ENCODE measurements at places on chromosomes 16 and 17.

DNA sequence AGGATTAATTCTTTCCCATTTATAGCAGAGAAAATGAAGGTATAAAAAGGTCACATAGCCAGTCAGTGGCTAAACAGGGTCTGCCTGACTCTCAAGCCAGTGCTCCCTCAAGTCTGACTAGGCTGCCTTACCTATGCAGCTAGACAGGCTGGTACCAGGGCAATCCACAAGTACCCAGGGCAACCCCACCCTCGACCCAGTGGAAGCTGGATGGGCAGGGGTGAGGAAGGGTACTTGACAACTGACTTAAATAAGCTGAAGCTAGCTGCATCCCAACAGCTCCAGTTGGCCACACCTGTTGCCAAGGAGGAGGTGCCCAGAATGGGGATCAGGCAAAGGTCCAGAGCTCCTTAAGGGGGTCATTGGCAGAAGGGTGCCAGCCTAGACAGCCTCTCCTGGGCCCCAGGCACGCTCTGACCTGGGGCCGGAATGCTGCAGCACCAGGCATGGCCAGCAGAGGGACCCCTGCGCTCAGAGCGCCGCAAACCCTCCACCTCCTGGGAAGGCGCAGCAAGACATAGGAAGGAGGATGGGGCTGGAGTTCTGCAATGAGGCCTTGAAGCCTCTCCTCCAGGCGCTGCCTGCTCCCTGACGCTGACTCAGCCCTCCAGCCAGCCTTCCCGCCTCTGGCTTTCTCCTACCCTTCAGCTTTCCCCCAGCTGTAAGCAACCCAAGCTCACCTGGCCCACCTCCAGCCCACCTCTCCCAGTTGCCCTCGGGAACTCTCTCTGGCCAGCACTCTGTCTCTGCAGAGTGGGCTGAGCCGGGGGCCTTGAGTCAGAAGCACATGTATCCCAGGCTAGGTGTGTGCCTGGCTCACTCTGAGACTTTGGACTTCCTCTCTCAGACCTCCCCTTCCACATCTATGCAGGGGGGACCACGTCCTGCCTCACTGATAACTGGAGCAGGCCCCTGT lies 28.8 kb downstream of the MPP2 start:
- DNase-seq: peak; percentile 85
- H3K36me3 ChIP-seq: no peaks in the 10 kb centered on the region
- no peak overlapping the region for H3K27ac ChIP-seq
- H3K27me3 ChIP-seq: no peaks in the 10 kb centered on the region

DNA sequence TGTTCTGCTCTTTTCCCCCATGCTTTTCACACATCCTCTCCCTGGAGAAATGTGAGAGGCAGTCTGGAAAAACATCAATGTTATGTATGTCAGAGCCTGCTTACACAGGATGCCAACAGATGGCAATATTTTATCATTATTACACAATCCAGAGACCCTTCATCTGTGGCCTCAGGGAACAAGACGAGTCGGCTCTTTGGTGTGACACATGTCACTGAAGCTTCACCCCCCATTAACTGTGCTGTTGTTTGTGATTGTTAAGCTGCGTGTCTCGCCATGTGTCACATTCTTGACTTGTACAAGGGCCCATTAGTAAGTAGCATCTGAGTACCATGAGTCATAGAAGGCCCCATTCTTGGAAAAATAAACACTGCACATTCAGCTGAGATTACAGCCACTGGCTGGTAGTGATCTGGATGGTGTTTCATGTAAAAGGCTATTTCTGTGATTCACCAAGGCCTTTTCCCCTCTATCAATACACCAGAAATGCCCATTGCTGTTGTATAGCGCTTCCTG lies 682.1 kb upstream of the SOX9 start:
- H3K4me3 ChIP-seq: no peak overlapping the region
- DNase-seq: no peak
- H3K36me3 ChIP-seq: no peaks in the 10 kb centered on the region
- no peak overlapping the region for H3K27ac ChIP-seq

DNA sequence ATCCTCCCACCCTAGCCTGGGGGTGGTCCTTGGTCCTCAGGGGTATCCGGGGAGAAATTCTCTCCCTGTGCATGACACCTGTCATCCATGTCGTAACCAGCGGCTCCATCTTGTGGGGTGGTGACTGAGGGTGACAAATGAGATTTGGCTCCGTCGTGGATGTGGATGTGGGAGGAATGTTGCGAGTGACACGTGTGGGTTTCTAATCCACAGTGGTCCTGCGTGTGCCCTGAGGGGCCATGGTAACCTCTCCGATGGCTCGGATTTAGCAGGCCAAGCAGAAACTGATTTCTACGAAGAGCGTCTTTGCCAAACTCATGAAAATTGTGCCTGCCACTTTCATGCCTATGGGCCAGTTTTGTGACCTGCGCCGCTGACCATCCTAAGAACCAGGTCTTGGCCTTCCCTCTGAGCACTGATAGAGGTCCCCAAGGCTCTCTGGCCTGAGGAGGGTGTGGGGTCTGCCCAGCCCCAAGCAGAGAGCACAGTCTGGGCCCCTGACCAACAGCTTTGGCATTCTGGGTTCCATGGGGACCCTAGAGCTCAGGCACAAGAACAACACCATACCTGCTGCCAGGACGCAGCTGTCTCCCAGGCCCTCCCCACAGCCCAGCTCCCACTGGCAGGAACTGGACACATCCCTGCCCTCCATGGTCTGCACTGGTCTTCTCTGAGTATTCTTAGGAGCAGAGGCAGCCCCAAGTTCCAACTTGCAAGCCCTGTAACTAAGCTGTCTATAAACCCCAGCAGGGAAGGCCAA lies 79.0 kb downstream of the AMFR start:
- H3K4me3 ChIP-seq: no peak overlapping the region
- no peaks in the 10 kb centered on the region for H3K4me1 ChIP-seq
- H3K27me3 ChIP-seq: no peaks in the 10 kb centered on the region
- DNase-seq: no peak

DNA sequence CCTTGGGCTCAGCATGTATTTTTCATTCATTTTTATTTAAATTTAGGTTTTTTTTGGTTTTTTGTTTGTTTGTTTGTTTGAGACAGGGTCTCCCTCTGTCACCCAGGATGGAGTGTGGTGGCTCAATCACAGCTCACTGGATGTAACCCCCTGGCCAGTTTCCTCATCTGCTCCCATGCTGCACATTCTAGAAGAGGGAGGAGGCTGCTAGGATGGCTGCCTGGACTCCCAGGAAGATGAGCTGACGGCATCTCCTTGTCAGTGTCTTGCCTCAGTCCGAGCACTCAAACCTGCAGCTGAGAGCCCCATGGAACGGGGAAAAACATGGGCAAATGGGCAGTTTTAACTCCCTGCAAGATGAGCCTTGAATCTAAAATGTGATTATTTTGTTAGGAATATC lies 7.5 kb downstream of the MEAK7 start:
- no peak for DNase-seq
- H3K36me3 ChIP-seq: peaks cover 16% of the 10 kb centered on the region
- no peak overlapping the region for H3K27ac ChIP-seq
- no peak overlapping the region for H3K4me3 ChIP-seq
- no peaks in the 10 kb centered on the region for H3K4me1 ChIP-seq

DNA sequence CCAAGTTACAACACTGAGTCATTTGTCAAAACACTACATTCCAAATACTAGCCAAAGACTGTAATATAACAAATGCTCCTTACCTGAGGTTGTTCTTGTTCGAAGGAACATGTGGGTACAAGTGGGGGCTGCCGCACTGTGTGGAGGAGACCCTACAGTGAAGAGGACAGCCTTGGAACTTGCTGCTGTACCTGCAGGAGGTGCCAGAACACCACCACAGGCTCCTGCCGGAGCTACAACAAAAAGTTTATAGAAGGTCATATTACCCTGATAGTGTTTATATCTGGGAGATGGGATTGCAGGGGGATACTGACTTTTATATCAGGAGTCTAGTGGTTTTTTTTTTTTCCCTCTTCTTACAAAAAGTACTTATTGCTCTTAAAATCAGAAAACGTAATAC lies 37.8 kb upstream of the ALDH3A1 start:
- H3K27ac ChIP-seq: no peak overlapping the region
- no peaks in the 10 kb centered on the region for H3K4me1 ChIP-seq
- H3K27me3 ChIP-seq: no peaks in the 10 kb centered on the region
- no peaks in the 10 kb centered on the region for H3K36me3 ChIP-seq
- peak; percentile 46 for DNase-seq
- no peak overlapping the region for H3K4me3 ChIP-seq

GRCh38 chr17:50123649-50124349 lies 6.2 kb downstream of the SAMD14 start:
- H3K27me3 ChIP-seq: no peaks in the 10 kb centered on the region
- H3K4me1 ChIP-seq: no peaks in the 10 kb centered on the region
- no peak overlapping the region for H3K4me3 ChIP-seq
- no peaks in the 10 kb centered on the region for H3K36me3 ChIP-seq
- H3K27ac ChIP-seq: no peak overlapping the region

GRCh38 chr16:64903770-64904169 lies 218.1 kb downstream of the CDH11 start:
- no peak overlapping the region for H3K4me3 ChIP-seq
- DNase-seq: no peak
- H3K27ac ChIP-seq: no peak overlapping the region

DNA sequence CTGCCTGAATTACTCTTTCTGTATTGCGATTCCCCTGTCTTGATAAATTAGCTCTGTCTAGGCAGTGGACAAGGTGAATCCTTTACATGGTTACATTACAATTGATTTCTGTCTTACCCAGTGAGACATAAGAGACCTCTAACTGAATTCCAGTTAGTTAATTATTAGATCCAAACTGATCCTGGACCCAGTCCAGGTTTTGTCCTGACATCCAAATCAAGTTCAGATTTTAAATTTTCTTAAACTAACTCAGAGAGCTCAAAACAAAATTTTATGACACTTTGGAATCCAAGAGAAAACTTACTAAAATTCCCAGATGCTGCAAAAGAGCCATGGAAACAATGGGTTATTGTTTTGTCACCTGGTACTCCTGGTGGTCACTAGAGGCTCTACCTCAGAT lies 2166.6 kb downstream of the TP53TG3F start:
- no peaks in the 10 kb centered on the region for H3K36me3 ChIP-seq
- H3K4me3 ChIP-seq: no peak overlapping the region
- H3K27ac ChIP-seq: no peak overlapping the region
- H3K4me1 ChIP-seq: no peaks in the 10 kb centered on the region
- no peak for DNase-seq

DNA sequence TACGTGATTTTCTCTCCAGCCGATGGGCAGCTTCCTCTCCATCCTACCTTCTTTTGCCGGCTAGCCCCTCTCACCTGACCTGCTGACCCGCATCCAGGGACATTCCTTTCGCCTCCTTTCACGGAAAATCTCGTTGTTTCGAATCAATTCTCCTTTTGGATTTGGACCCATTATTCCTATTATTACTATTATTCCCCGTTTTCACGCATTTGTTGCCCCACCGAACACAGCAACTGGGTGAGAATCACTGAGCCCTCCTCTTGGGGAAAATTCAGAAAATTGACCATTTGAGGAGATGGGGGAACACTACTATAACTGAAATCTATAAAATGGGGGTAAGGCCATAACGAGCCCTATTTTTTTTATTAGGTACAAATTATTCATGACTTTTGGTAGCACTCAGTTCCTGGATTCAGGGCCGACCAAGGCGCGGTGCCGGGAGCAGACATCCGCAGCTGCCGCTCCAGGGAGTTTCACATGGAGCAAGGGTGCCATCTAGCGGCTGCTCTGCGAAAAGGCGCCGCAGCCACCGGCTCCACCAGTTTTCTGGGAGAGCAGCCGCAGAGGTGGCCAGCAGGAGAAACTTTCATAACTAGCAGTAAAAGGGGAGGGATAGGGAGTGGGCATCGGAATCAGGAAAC lies 3.3 kb upstream of the HOXB8 start:
- peak; percentile 90 for DNase-seq
- H3K27ac ChIP-seq: no peak overlapping the region
- H3K4me3 ChIP-seq: no peak overlapping the region
- H3K27me3 ChIP-seq: no peaks in the 10 kb centered on the region
- peaks cover 6% of the 10 kb centered on the region for H3K4me1 ChIP-seq

DNA sequence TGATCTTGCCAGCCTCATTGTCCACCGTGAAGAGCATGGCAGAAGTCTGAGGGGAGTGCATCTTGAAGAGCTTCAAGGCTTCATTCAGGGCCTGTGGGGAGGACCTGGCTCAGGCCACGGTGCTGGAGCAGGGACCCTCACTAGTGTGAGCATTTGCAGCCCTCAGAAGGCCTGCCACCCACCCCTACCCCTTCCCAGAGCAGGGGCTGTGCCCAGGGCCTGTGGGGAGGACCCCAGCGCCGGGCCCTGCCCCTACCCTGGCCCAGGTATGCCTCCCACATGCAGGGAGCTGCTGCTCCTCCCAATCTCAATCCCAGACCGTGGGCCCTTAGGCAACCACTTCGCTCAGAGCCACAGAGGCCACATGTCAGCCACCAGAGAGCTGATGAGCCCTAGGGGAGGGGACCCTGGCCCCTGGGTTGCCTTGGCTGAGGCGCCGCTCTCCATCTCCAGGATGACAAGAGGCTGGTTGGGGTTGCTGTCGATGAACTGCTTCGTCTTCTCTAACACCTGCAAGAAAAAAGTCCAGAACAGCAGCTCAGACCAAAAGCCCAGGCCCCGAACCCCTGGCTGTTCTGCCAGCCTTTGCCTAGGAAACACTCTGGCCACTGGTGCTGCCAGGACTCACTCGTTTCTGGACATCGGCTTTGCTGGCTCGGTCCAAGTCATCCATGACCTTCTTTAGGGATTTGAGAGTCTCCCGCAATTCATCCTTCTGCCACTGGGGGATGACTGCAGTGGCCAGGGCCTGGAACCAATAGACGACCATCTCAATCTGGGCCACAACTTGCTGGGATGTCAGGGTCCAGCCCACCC lies 1.8 kb upstream of the EXOSC6 start:
- H3K27ac ChIP-seq: no peak overlapping the region
- H3K36me3 ChIP-seq: peaks cover 26% of the 10 kb centered on the region
- H3K4me1 ChIP-seq: peaks cover 13% of the 10 kb centered on the region
- peak; percentile 61 for DNase-seq

GRCh38 chr17:80998118-80998747 lies 6.6 kb downstream of the CHMP6 start:
- H3K4me3 ChIP-seq: no peak overlapping the region
- no peak overlapping the region for H3K27ac ChIP-seq
- no peaks in the 10 kb centered on the region for H3K36me3 ChIP-seq
- H3K27me3 ChIP-seq: no peaks in the 10 kb centered on the region

GRCh38 chr16:52494621-52495020 lies 52.3 kb downstream of the TOX3 start:
- no peak for DNase-seq
- H3K4me3 ChIP-seq: no peak overlapping the region
- H3K36me3 ChIP-seq: no peaks in the 10 kb centered on the region
- no peaks in the 10 kb centered on the region for H3K27me3 ChIP-seq
- H3K4me1 ChIP-seq: no peaks in the 10 kb centered on the region

- H3K27ac ChIP-seq: no peak overlapping the region
- H3K4me1 ChIP-seq: peaks cover 4% of the 10 kb centered on the region
- no peaks in the 10 kb centered on the region for H3K27me3 ChIP-seq
- no peaks in the 10 kb centered on the region for H3K36me3 ChIP-seq
- no peak for DNase-seq
Measured at GRCh38 chr16:84194018-84194417, 3.1 kb downstream of the ADAD2 start.

GRCh38 chr17:31692027-31692426 lies 167.0 kb downstream of the COPRS start:
- H3K27me3 ChIP-seq: no peaks in the 10 kb centered on the region
- H3K27ac ChIP-seq: no peak overlapping the region
- no peaks in the 10 kb centered on the region for H3K36me3 ChIP-seq
- DNase-seq: no peak
